C1 segment of cervical spinal cord (tissue), 14 donors: ENCODE measurements at places on chromosomes 1 and 21.

DNA sequence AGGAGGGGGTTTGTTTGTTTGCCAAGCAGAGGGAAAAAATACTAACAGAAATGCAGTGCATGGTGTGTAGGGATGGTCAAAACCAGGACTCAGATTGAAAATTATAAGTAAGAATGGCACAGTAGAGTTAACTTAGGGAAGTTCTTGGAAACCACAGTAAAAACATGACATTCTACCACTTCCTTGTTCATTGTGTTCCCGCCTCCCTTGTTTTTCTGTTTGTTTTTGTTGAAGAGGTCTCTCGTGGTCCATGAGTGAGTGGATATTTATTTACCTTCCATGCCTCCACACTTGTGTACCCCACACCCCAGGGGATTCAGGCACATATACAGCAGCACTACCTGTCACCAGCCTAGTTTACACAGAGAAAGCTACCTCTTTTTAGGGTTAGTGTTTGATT lies 69.6 kb downstream of the OLFML2B start:
- DNase-seq = no peak

- no peak for DNase-seq
Observed at GRCh38 chr1:118204648-118205047, 19.6 kb upstream of the SPAG17 start.

GRCh38 chr21:24577301-24577700 lies 1030.0 kb downstream of the MRPL39 start:
- DNase-seq = no peak

DNA sequence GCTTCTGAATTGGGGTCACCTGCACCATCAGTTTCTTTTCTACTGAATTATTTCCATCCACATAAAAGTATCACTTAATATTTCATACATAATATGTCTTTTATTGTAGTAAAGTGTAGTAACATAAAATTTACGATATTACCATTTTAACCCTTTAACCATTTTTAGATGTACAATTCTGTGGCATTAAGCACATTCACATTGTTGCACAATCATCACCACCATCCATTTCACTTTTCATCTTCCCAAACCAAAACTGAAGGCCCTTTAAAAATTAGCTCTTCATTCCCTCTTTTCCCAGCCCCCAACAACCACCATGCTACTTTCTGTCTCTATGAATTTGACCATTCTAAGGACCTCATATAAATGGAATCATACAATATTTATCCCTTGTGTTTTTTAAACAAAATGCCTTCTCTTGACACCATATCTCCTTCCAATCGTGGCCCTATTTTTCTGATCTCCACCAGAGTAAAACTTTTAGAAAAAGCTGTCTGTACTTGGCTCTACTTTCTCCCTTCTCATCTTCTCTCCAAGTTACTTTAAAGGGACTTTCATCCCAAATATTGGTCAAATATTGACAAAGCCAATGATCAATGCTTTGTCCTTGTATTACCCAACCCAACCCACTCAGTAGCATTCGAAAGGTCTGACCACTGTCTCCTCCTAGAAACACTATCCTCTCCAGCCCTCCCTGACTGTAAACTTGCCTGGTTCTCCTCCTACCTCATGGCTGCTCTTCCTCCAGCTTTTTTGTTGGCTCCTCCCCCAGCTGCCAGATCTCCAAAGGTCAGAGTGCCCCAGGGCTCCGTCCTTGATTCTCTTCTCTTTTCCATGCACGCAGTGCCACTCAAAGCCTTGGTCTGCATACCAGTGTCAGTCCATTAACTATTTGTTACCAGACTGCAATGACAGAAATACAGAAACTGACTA lies 44.7 kb downstream of the SLC30A10 start:
- DNase-seq = no peak

- no peak for DNase-seq
Observed at GRCh38 chr1:229839800-229840199, 213.8 kb downstream of the URB2 start.
